NCI-H1092 treated with DMSO at 0.1 percent for 48 hours (cell line): ENCODE measurements at places on chromosomes 3 and 15.

- DNase-seq: no peak
These were observed 233.3 kb downstream of the NLGN1 start for GRCh38 chr3:173630849-173631248.

DNA sequence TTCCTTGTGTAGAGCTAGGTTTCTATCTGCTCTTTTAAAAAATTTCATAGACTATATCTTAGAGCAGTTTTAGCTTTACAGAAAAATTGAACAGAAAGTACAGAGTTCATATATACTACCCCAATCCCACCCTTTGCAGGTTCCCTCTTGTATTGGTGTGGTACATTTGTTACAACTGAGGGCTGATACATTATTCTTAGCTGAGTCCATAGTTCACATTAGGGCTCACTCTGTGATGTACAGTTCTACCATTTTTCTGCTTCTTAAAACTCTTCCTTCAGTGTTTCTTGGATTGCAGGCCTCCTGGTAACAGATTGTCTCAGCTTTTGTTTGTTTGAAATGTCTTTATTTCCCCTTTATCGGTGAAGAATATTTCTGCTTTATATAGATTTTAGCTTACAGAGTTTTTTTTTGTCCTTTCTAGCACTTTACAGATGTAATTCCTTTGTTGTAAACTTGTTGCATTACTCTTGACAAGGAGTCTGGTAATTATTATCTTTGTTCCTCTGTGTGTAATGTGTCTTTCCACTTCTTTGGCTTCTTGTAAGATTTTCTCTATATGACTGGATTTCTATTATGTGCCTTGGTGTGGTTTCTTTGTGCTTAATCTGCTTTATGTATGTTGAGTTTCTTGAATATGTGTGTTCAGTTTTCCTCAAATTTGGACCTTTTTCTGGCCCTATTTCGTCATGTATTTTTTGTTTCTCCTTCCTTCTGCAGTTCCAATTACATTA is 25.3 kb downstream of the MEF2A start:
- DNase-seq: no peak

DNA sequence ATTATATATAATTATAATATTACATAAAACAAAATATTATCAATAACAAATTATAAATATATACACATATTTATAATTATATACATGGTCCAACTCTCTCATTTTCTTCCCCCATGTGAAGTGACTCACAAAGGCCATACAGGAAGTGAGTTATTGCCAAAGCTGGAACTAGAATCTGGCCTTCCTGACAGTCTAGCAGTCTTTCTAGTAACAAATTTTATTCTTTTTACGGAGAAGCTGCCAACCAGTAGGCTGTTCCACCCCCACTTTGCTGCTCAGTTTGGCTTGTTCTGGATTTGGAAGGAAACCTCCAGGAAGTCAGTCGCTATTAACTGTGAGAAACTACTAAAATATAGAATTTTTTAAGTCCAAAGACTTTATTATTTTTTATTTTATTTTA is 79.6 kb downstream of the DHX36 start:
- DNase-seq: no peak

DNA sequence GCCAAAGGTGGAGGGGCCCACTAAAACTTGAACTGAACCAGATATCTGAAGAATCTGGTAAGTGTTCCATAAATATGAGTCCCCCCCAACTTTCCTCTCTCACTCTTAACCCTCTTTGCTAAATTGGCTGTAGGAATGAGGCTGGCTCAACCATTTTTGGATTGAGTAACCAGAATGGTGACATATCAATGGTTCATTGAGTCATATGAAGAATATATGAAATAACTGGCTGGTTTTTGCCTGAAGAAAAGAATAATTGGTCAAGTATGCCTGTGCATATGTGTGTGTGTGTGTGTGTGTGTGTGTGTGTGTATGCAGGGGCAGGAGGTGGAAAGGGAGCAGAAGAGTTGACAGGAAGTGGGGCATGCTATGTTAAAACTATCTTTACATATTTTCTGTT is 472.9 kb upstream of the THBS1 start:
- DNase-seq: no peak
